Stimulated activated CD8-positive, alpha-beta memory T cell treated with anti-CD3 and anti-CD28 coated beads, Interleukin-15, amount 100 ng/mL, for 1 hour (primary cell): ENCODE measurements at places on chromosomes 3 and 15.

DNA sequence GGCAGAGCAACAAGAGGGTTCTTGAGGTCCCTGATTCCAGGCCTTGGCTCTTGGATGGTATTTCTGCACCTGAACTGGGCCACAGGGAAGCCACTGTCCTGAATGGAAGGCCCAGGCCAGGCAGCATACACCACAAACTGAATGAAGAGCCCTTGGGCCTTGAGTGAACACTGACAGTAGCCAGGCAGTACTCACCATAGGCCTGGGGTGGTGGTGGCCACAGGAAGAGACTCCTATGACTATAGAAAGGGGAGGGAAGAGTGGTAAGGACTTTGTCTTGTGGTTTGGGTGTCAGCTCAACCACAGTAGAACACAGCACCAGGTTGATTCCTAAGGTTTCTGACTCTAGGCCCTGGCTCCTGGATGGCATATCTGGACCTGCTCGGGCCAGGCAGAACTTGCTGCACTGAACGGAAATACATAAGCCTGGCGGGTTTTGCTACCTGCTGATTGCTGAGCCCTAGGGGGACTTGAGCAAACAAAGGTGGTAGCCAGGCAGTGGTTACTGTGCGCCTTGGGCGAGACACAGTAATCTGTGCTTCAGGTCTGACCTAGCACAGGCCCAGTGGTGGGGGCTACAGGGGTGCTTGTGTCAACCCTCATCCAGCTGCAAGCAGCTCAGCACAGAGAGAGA lies 241.4 kb downstream of the ISL2 start:
- no peak for DNase-seq

DNA sequence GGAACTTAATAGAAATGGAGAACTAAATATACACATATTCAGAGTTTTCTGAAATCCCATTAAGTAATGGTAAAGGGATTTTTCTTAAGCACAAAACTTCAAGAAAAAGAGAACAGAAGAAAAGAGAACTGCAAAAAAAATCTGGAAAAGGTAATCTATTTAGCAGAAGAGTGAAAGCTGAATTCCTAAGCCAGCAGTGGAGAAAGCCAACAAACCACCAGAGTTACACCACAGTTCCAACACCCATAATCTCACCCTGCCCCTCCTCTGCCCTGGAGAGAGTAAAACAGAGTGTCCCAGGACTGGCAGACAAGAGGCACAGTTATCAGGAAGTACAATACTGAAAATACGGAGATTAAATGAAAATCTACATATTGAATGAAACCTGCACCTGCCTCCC lies 29.4 kb downstream of the TP53BP1 start:
- DNase-seq, result no peak

DNA sequence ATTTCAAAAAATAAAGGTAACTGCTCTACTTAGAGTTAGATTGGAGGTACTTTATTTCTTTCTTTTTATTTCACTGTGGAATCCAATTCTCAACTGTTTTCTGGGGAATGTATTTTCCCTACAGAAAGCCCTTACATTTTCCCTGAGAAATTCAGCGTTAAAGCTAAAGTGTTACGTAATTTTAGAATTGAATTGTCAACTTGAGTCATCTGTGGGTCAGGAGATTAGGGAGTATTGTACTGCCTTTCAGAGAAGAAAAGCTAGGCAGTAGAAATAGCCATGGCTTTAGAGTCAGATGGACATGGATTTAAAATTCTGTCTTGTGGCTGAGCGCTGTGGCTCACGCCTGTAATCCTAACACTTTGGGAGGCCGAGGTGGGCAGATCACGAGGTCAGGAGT lies 728.6 kb downstream of the ROBO1 start:
- DNase-seq, result no peak

- DNase-seq, result no peak
These were observed 368.7 kb upstream of the ARHGEF26 start for GRCh38 chr3:153752405-153753027.

DNA sequence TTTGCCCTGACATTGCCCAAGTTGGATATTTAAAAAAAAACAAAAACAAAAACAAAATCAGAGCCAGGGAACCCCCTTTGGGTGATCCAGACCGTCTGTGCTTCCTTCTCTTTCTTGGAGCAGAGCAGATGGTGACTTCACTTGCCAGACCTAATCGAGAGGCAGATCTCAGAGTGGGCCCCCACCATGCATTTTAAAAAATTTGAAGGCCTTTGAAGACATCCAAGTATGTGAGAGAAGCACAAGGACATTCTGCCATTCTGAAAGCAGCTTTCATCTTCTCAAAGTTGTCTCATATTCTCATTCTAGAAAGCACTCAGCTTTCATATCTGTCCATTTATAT lies 93.3 kb downstream of the SV2B start:
- DNase-seq, result no peak

DNA sequence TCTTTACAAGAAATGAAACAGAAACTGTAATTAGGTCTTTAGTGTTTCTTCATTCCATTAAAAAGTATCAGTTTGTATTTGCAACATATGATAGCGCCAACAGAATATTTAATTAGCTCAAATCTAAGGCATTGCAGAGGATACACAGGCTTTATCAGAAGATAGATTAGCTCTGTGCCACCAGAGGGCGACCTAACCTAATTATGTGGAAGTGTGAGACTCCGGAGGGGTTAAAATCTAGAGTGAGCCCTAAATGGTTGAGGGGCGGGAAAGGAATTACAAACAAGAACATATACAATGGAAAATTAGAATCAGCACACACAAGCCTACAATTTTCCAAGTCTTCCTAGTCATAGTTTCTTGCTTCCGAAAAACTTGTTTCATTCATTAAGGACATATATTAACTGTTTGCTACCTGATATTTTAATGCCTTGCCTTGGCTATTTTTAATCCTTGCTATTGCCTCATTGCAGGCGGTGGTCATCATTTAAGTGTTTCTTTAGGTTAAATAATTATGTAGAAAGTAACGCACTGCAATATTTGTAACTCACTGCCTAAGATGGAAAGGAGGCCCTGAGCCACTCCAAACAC lies 18.0 kb upstream of the RYR3 start:
- DNase-seq, result peak; percentile 3

DNA sequence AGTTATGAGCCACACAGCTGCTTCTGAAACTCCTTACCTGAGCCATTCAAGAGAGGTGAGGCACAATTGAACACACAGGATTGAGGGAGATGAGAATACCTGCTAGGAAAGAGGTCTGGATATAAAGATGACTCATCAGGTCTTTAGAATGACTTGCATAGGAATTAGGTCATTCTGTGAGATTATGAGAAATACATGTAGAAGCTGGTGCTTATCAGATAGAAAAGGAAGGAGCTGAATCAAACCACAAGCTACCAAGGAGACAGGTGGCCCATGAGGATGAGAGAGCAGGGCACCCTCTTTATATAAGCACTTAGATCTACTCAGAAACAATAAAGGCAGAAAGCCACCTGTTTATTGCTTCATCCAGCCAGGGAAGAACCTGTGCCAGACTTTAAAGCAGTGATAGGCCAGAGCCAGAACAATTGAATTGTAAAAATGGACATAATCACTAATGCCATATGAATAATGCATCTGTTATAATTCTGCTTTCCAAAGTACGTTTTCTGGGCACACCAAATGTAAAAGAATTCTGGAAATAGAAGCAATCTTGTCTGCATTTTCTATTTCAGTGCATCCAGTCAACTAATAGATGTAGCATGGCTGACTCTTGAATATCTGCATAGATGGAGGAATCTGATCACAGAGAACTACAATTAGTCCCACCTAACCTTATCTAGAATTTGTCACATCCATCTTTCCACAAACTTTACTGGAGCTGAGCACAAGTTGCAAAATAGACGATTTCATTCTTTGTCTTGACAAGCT lies 74.9 kb downstream of the PIK3R4 start:
- DNase-seq, result no peak
